ENCODE measurements at places on chromosomes 11 and 22. TPM values are rescaled to one million over a fixed set of nuclear protein-coding genes. Genes with fewer than 3 reads are reported as not detected.

Gene PGR
- total RNA-seq = not detected

Gene TBX10
- total RNA-seq = not detected

Gene P2RX3
- not detected for total RNA-seq

Gene GSTT2B
- 11.7 TPM for total RNA-seq

Gene MTA2
- total RNA-seq = 155 TPM

Gene SLC37A2
- 3.7 TPM for total RNA-seq

Gene ROBO4
- 405 TPM for total RNA-seq

Gene APOBEC3B
- total RNA-seq = 25.1 TPM

Gene TEX12
- 0.25 TPM for total RNA-seq

Gene OR6A2
- total RNA-seq = 0.07 TPM

Gene CDHR5
- total RNA-seq = not detected

Gene TPBGL
- not detected for total RNA-seq

Gene SOX6
- 1.1 TPM for total RNA-seq

Gene HTR3A
- not detected for total RNA-seq

Gene GGTLC3
- not detected for total RNA-seq

Gene NAALAD2
- 0.20 TPM for total RNA-seq

Gene OR51E1
- total RNA-seq = not detected

Gene MS4A15
- not detected for total RNA-seq

Gene HBG2
- total RNA-seq = not detected

All from mammary microvascular endothelial cell (primary cell).